Fibroblast of the aortic adventitia (primary cell): ENCODE measurements at places on chromosomes 6 and 20. TPM values are rescaled to one million over a fixed set of nuclear protein-coding genes. Genes with fewer than 3 reads are reported as not detected.

TMEM244 gene
- total RNA-seq, result 0.45 TPM in 1 of 2 replicates, not detected in the other

TRIM10 gene
- total RNA-seq, result not detected in 2 replicates

ZSCAN23 gene
- 6.7 and 12.0 TPM in 2 replicates for total RNA-seq

TREM1 gene
- total RNA-seq, result 0.36 TPM in 1 of 2 replicates, not detected in the other

NMBR gene
- total RNA-seq, result not detected in 2 replicates

SASH1 gene
- 59.5 and 60.2 TPM in 2 replicates for total RNA-seq

MYLK2 gene
- 0.18 TPM in 1 of 2 replicates, not detected in the other for total RNA-seq

ARID1B gene
- 47.7 and 55.9 TPM in 2 replicates for total RNA-seq

MYCT1 gene
- total RNA-seq, result 0.65 and 2.6 TPM in 2 replicates

AHCY gene
- 29.3 and 88.3 TPM in 2 replicates for total RNA-seq

TRDN gene
- total RNA-seq, result under 0.01 TPM in 1 of 2 replicates, not detected in the other

DLL1 gene
- 0.09 and 4.9 TPM in 2 replicates for total RNA-seq

SPEF1 gene
- total RNA-seq, result 0.09 TPM in 1 of 2 replicates, not detected in the other

FAXC gene
- total RNA-seq, result 0.08 and 0.54 TPM in 2 replicates

GINS1 gene
- 7.9 and 15.9 TPM in 2 replicates for total RNA-seq

PRKN gene
- 2.0 and 4.0 TPM in 2 replicates for total RNA-seq

IPCEF1 gene
- 0.54 and 1.3 TPM in 2 replicates for total RNA-seq

UBE2V1 gene
- total RNA-seq, result 77.1 and 105 TPM in 2 replicates

CST4 gene
- total RNA-seq, result not detected in 2 replicates

NECAB3 gene
- total RNA-seq, result 17.6 and 23.6 TPM in 2 replicates

MDC1 gene
- total RNA-seq, result 3.7 and 12.1 TPM in 2 replicates

RUNX2 gene
- 0.74 and 5.8 TPM in 2 replicates for total RNA-seq

ZNF334 gene
- 0.63 and 14.0 TPM in 2 replicates for total RNA-seq

CFB gene
- total RNA-seq, result 32.9 and 39.1 TPM in 2 replicates

OR2H2 gene
- total RNA-seq, result not detected in 2 replicates

SLC4A11 gene
- total RNA-seq, result 0.49 and 0.63 TPM in 2 replicates

TINAG gene
- total RNA-seq, result not detected in 2 replicates

HNF4A gene
- not detected in 2 replicates for total RNA-seq

MICA gene
- 12.7 and 13.3 TPM in 2 replicates for total RNA-seq

C20orf144 gene
- 0.16 and 0.18 TPM in 2 replicates for total RNA-seq

HLA-DQA1 gene
- not detected in 2 replicates for total RNA-seq

GPANK1 gene
- total RNA-seq, result 19.9 and 69.8 TPM in 2 replicates

CAGE1 gene
- total RNA-seq, result 0.33 and 0.36 TPM in 2 replicates

COL12A1 gene
- 139 and 342 TPM in 2 replicates for total RNA-seq

CLIC5 gene
- total RNA-seq, result 1.1 TPM in 1 of 2 replicates, not detected in the other

CTAGE9 gene
- total RNA-seq, result not detected in 2 replicates

AK9 gene
- 8.0 and 16.6 TPM in 2 replicates for total RNA-seq

TUBB2B gene
- 0.25 and 2.9 TPM in 2 replicates for total RNA-seq

ZBTB9 gene
- 3.8 and 5.5 TPM in 2 replicates for total RNA-seq

DDX39B gene
- 197 and 290 TPM in 2 replicates for total RNA-seq

CCN6 gene
- not detected in 2 replicates for total RNA-seq

RNF114 gene
- 56.4 and 114 TPM in 2 replicates for total RNA-seq

ENPP5 gene
- 0.36 and 5.3 TPM in 2 replicates for total RNA-seq

CD40 gene
- total RNA-seq, result 0.45 and 1.5 TPM in 2 replicates

ANKRD66 gene
- not detected in 2 replicates for total RNA-seq

OR2B6 gene
- not detected in 2 replicates for total RNA-seq
